Colonic mucosa (tissue), 4 donors: ENCODE measurements at places on chromosomes 5 and 9. TPM values are rescaled to one million over a fixed set of nuclear protein-coding genes. Genes with fewer than 3 reads are reported as not detected.

- H3K4me3 ChIP-seq = no peak overlapping the region
- peak overlapping the region; percentile 27 for H3K27ac ChIP-seq
- H3K27me3 ChIP-seq = no peaks in the 10 kb centered on the region
- no peak for DNase-seq
- H3K36me3 ChIP-seq = no peaks in the 10 kb centered on the region
Measured at GRCh38 chr9:98104445-98104881, 14.6 kb downstream of the TRIM14 start.

DNA sequence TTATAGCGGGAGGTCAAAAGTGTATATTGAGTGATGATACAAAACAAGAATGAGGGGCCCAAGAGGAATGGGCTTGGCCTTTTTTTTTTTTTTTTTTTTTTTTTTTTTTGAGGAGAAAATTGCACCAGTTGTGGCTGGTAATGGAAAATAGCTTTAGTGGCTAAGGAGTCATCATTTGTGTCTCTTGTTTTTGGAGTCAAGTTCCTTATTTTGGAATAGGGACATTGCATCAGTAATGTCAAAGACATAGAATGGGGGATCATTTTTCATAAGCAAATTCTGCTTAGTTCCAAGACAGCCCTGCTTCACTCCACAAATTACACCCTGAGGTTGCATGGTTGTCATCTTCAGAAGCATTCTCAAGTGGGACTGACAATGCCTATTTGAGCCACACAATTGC is 137.4 kb downstream of the STK32A start:
- no peaks in the 10 kb centered on the region for H3K36me3 ChIP-seq
- H3K27me3 ChIP-seq = no peaks in the 10 kb centered on the region
- DNase-seq = no peak
- H3K27ac ChIP-seq = no peak overlapping the region

GRCh38 chr5:80165452-80165851 is 90.4 kb downstream of the SERINC5 start:
- no peaks in the 10 kb centered on the region for H3K36me3 ChIP-seq
- H3K4me1 ChIP-seq = no peaks in the 10 kb centered on the region
- no peak for DNase-seq
- no peaks in the 10 kb centered on the region for H3K27me3 ChIP-seq

Gene C9orf50
- total RNA-seq = not detected
